ENCODE measurements at places on chromosomes 1 and 21.
A peak's percentile ranks its signal among the peaks of the same experiment; 100 is the strongest.

DNA sequence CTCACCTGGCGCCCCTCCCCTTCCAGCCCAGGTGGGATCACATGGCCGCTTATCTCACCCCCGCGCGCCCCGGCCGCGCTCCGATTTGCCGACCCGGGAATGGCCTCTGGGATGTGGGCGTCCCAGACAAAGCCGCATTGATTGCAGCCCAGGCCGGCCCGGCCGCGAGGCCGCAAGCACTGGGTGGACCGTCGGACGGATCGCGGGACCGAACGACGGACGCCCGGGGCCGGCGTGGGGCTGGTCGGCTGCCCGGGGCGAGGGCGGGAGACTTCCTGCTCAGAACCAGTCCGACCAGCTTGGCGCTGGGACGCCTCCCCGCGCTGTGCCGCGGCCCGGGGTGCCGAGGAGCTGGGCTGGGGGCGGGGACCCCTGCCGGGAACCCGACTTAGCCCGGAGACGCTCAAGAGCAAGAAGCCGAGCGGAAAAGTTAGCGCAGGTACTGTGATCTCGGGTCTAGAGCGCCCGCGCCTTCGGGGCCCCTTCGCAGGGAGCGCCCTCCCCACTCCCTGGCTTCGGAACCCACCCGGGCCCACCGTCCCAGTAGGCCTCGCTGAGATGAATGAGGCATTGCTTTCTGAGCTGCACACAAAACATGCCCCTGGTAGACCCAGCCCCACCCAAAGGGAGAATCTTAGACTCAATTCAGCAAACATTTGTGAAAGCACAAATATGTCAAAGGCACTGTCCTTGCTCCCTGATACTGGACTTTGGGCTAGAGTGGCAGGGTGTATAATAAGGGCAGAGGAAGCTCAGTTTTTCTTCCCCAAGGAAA is 415 bp upstream of the LAD1 start:
- no peak for DNase-seq

DNA sequence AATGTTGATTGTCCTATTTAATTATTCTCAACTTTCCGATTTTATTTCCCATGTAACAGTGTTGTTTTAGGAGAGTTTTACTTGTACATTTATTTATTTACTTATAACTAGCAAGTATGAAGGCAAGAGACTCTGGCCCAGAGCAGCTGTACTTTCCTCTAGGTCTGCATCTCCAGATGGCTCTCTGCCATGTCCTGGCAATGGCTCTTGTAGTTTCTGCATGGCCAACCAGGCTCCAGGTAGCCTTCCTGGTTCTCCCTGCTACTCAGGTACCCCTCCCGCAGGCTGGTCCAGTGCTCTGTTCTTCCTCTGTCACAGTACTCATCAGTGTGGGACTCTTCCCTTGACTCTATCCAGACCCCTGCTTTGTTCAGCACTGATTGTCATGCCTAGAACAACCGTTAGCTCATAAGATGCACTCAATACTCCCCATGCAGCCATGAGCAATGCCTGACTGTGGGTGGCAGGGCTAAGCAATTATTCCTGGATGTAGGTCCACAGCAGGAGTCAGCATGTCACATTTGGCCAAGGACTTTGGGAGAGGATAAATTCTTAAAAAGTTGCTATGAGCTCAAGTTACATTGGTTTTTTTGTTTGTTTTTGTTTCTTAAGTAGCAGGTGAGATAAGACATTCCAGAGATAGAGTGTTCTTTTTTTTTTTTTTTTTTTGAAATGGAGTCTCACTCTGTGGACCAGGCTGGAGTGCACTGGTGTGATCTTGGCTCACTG is 10.9 kb upstream of the IL20 start:
- DNase-seq, result no peak

DNA sequence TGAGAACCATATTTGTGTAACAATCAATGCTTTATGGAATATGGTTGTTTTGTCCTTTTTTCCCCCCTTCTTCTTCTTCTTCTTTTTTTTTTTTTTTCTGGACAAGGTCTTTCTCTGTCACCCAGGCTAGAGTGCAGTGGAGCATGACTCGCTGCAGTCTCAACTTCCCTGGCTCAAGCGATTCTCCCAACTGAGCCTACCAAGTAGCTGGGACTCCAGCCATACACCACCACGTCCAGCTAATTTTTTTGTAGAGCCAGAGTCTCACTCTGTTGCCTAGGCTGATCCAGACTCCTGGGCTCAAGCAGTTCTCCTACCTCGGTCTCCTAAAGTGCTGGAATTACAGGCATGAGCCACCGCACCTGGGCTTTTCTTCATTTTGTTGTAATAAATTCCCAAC is 86.7 kb downstream of the FMN2 start:
- no peak for DNase-seq

- DNase-seq, result no peak
Observed at GRCh38 chr1:52659356-52659755, 26.4 kb downstream of the SHISAL2A start.

GRCh38 chr21:34813266-34813894 is 144.6 kb downstream of the CLIC6 start:
- no peak for DNase-seq

- no peak for DNase-seq
Observed at GRCh38 chr1:162944974-162945674, 84.1 kb upstream of the CCDC190 start.

DNA sequence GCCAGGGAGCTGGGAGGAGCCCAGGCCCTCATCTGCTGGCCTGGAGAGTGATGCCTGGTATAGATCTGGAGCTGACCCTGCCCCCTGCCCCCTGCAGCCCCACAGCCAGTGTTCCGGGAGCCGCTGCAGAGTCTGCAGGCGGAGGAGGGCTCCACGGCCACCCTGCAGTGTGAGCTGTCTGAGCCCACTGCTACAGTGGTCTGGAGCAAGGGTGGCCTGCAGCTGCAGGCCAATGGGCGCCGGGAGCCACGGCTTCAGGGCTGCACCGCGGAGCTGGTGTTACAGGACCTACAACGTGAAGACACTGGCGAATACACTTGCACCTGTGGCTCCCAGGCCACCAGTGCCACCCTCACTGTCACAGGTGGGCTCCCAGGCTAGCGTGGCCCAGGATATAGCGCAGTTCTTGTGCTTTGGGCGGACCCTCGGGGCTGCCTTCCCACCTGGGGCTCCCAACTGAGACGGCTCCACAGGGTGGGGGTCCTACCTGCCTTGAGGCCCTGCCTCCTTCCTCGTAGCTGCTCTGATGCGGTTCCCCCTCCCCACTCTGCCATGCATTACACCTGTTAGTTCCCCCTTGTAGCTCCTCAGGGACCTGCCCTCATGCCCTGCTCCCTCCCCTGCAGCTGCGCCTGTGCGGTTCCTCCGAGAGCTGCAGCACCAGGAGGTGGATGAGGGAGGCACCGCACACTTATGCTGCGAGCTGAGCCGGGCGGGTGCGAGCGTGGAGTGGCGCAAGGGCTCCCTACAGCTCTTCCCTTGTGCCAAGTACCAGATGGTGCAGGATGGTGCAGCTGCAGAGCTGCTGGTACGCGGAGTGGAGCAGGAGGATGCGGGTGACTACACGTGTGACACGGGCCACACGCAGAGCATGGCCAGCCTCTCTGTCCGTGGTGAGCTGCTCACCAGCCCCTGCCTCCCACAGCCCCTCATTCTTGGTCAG is 98.7 kb downstream of the OBSCN start:
- no peak for DNase-seq

GRCh38 chr1:173392895-173393658 is 84.1 kb upstream of the PRDX6 start:
- DNase-seq, result no peak

- DNase-seq, result no peak
Observed at GRCh38 chr1:99850459-99851291, 514 bp downstream of the AGL start.

GRCh38 chr1:152801333-152801732 is 4.8 kb downstream of the LCE1D start:
- no peak for DNase-seq

GRCh38 chr1:229380536-229381160 is 37.8 kb upstream of the CCSAP start:
- no peak for DNase-seq

- DNase-seq, result peak; percentile 59
Observed at GRCh38 chr1:6464514-6464836, 1.5 kb downstream of the TNFRSF25 start.

DNA sequence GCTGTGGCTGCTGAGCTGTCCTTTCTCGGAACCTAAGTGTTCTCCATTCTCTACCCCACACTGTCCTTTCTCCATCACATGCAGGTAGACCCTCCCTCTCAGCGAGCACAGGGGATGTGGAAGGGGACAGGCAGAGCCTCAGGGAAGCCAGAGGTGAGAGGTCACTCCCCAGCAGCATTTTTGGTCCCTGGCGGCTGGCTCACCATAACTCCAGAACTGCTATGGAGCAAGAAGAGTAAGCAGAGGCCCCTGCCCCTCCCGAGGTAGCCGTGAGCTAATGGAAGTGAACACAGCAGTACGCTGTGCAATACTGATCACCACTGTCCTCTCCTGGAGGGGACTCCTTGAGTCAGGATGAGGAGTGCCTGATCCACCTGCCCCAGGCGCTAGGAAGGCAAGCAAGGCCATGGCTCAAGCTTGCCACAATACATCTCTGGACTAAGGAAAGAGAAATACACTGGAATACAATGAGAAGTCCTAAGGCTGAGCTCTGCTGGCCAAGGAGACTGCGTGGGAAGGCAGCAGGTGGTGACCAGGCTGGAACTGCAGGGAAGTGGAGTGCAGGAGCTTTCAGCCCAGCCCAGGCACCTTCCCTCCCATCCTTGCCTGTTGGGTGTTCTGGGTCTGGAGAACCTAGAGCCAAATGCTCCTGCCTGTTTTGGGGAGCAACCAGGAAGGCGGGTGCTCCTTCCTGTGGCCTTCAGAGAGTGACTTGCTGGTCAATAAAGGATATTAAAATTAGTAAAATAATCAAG is 96.2 kb downstream of the LAMC2 start:
- DNase-seq, result no peak

DNA sequence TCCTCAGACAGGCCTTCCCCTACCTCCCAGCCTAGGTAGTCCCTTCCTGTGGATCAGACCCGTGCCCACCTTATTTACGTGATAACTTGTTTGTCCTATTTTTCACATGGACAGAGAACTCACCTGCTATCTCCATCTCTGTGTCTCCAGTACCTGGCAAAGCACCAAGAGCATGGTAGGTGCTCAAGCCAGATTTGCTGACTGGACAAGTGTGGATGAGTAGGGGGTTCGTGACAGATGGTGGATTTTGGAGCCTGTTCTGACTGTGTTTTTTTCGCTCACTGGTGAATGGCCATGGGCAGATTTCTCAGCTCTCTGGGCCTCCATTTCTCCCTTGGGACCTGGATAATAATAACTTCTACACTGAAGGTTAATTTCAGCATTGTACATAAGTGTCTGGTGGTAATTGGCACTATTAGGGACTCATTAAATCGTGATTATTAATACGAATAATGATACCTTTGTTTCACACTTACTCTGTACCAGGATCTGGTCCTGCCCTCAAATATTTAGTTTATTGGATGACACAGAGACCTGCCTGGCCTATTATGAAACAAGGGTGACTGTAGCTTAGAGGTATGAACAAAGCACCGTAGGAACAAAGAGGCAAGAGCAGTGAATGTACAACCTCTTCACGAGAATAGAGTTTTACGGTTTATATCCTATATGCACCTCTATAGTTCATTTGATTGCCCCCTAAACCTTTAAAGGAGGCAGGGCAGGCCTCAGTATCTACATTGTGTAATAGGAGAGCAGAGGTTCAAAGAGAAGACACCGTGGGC is 24.5 kb upstream of the SLC26A9 start:
- no peak for DNase-seq

DNA sequence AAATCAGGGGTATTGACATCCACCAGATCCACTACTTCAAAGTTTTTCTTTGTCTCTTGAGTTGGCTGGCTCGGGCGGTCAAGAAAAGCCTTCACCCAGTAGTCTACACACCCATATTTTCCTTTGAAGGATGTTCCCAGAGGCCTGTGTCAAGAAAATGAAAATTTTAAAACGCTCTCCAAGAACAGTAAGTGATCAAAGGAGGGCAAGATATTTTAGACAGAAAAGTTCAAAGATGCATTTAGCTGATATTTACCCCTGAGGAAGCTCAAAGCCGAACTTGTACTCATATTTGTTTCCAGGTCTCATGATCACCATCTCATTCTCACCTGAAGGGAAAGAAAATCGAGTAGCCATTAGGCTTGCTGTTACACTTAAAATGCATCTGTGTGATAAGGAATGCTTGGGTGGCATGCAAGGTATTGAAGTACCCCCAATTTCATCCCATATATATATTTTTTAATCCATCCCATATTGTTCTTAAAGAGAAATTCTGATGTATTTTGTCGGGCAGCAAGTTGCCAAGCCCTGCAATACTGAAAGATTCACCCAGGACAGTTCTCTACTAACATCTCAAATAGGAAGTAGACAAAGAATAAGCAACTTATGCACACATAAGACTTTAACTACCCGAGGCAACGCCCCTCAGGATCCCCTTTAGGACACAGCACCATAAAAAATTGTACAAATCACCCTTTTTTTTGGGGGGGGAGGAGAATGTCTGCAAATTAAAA is 1.1 kb downstream of the TXNIP start:
- no peak for DNase-seq

DNA sequence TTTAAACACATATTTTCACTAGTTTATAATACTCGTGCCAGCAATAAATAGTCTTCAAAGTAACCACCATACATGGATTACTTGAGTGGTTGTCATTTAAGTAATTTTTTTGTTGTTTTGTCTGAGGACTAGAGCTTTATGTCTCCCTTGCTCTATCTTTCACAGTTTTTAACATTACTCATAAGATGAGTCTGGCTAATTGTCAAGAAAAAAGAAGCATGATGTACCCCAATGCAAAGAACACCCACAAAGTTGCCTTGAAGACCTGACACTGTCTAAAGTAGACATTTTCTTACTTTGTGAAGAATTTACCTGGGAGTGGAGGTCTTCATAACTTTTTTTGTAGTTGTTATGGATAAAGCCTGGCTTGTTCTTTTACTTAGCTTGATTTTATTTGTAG is 210.4 kb upstream of the BRINP3 start:
- no peak for DNase-seq

DNA sequence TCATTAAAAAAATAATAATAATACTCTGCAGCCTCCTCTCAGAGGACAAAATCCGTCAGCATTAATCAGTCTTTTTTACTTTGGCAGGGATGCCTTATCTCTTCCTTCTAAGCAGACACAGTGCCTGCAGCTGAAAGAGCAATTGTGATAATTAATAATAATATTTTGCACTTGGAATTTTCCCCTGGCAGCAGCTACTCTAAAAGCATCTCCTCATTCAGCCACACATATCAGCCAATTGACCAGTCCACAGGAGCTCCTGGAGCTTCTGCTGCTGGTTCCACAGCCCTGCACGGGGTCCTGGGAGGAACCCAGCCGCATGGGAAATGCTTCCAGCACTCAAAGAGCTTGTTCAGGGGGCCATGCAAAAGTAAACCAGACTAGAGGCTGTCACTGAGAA is 31.0 kb upstream of the VWA5B1 start:
- DNase-seq, result no peak

Data from CD4-positive, alpha-beta T cell treated with Interleukin-10 for 1 hour (primary cell).